ENCODE measurements at places on chromosomes 12 and 14.

DNA sequence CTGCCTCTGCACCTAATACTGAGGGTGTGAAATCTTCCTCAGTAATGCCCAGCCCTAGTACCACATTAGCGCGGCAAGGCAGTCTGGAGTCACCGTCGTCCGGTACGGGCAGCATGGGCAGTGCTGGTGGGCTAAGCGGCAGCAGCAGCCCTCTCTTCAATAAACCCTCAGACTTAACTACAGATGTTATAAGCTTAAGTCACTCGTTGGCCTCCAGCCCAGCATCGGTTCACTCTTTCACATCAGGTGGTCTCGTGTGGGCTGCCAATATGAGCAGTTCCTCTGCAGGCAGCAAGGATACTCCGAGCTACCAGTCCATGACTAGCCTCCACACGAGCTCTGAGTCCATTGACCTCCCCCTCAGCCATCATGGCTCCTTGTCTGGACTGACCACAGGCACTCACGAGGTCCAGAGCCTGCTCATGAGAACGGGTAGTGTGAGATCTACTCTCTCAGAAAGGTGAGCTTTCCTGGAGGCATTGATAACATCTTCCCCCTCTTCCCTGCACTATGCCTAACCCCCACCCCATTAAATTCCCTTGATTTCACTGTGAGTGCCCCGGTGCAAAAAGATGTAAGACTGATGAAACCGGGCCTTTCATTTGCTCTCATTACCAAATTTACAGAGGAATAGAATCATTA is 291.4 kb downstream of the NAV3 start:
- peak; percentile 54 for DNase-seq

GRCh38 chr12:114638790-114639435 is 45.1 kb downstream of the TBX3 start:
- no peak for DNase-seq

- DNase-seq, result no peak
These were observed 83.7 kb downstream of the TMEM30B start for GRCh38 chr14:61197416-61197815.

GRCh38 chr14:103206023-103206481 is 82.8 kb downstream of the TNFAIP2 start:
- no peak for DNase-seq

DNA sequence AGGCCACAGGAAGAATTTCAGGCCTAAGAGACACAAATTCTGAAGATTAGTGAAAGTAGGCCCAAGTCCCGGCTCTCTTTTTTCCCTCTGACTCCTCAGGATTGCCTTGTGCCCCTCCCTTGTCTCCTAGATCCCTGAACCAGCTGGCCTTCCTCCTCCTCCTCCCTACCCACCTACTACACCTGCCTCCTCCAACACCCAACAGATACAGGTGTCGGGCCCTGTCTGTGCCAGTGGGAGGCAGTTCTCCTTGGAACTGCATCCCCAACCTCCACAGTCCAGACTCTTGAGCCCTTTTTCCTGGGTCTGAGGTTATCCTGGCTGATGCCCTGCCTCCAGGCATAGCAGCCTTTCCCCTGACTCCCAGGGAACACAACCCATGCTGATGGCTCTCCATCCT is 1.8 kb downstream of the PPP1R1A start:
- no peak for DNase-seq

GRCh38 chr12:82912406-82912805 is 225.7 kb downstream of the TMTC2 start:
- peak; percentile 3 for DNase-seq

- DNase-seq, result no peak
These were observed 228.6 kb downstream of the MED13L start for GRCh38 chr12:116048879-116049278.

GRCh38 chr12:52354200-52354599 is 13.1 kb downstream of the KRT85 start:
- no peak for DNase-seq

- DNase-seq, result no peak
These were observed 41.7 kb upstream of the EMP1 start for GRCh38 chr12:13154831-13155230.

DNA sequence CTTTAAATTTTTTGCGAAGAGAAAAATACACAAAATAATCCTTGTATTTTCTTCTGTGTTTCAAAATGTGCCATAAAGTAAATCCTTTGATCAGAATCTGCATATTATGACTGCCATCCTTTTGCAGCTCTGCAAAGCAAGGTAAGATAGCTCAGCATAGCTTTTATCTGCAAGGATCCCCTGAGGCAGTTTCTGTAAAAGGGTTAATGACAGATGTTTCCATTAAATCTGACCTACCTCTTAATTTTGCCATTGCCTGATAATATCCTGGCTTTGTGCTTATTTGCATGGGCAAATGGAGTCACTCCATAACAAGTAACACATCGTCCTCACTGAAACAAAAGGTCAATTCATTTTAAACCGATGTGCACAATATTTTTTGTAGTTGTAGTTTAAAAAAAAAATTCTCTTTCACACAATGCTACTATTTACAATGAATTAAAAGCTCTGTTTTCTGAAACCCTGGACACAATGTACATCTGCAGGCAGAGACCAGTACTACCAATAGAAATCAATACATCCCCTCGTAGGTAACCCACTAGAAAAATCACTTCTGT is 108.5 kb upstream of the SOX5 start:
- DNase-seq, result no peak

DNA sequence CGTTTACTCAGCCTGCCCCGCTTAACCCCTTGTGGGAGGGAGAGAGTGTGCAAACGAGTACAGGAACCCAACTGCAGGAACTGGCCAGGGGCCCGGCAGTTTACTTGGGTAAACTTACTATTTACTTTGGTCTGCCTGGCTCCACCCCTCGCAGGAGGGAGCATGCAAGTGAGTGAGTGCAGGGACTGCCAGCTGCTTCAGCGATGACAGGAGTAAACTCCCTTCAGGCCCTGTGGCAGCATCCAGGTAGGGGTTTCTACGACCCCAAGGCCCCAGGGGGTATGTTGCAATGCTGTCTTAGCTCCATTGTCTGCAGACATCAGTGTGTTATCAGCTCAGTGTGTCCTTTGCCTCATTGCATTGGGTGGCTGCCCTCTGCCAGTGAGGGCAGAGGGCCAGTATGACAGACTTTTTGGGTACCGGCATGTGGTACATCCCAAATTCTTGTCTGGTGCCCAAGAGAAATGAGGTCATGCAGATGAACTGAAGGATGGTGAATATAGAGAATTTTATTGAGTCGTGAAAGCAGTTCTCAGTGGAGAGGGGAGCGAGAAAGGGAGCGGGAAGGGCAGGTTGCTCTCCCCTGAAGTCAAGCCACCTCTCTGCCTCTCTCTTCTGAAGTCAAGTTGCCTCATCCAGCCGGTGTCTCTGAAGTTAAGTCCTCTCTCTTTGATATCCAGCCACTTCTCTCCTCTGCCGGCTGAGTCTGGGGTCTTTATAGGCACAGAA is 181.8 kb downstream of the FUT8 start:
- no peak for DNase-seq

- DNase-seq, result peak; percentile 78
These were observed 118.3 kb downstream of the MED13L start for GRCh38 chr12:116159175-116159574.

DNA sequence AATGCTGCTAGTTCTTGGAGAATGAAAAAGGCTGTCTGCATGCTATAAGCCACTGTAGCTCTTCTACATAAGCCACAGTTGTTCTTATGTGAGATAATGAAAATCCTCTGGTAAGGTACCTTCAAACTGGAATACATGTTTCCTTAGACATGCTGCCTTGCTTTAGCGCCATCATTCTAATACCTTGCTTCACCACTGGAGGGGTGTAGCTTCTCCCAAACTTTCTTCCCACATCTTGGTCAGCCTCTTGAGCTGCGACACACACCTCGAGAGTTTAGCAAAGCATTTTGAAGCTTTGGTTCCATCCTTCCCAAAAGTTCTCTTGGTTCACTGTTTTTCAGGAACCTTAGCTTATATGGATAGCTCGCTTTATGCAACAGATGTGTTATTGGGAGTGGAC is 69.5 kb downstream of the NKX2-1 start:
- DNase-seq, result no peak

DNA sequence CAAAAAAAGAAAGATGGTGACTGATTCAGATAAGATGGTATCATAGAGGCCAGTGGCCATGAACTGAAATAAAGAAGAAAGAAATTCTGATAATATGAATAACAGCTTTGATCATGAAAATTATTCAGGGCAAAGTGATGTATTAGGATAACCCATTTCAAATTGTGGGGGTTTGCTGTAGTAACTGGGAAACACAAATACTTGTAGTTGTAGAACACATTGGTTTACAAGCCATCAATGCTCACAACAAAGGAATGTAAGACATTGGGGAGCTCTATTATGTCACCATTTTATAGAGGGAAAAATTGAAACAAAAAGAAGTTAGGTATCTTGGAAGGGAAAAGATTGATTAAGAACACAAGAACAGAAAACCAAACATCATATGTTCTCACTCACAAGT is 140.4 kb upstream of the FRMD6 start:
- no peak for DNase-seq

- DNase-seq, result no peak
These were observed 64.8 kb downstream of the DACT1 start for GRCh38 chr14:58702441-58703160.

DNA sequence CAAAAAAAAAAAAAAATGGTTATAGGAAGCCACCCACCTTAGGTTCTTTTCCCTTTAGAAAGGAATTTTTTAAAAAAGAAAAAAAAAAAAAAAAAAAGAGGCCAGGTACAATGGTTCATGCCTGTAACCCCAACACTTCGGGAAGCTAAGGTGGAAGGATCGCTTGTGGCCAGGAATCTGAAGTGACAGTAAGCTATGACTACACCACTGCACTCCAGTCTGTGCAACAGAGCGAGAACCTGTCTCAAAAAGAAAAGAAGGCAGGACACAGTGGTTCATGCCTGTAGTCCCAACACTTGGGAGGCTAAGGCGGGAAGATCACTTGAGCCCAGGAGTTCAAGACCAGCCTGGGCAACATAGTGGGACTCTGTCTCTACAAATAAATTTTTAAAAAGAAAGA is 36.0 kb downstream of the SPTLC2 start:
- DNase-seq, result no peak

DNA sequence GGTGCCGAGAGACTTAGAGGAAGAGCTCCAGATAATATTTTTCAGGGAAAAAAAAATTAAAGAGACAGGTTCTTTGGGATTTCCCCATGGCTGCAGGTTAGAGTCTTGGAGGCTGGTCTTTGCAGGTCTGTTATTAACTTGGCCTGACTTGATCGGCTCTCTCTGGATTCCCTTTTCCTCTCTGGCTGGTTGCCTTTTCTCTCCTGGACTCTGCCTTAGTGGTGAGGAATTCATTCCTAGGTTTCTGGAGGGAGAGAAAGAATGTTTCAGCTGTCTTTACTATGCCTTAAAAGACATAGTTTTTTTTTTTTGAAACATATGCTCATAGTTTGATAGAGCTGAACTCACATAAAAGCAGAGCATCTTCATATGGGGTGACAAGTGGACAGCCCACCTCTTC is 336.3 kb downstream of the BMP4 start:
- DNase-seq, result peak; percentile 79

DNA sequence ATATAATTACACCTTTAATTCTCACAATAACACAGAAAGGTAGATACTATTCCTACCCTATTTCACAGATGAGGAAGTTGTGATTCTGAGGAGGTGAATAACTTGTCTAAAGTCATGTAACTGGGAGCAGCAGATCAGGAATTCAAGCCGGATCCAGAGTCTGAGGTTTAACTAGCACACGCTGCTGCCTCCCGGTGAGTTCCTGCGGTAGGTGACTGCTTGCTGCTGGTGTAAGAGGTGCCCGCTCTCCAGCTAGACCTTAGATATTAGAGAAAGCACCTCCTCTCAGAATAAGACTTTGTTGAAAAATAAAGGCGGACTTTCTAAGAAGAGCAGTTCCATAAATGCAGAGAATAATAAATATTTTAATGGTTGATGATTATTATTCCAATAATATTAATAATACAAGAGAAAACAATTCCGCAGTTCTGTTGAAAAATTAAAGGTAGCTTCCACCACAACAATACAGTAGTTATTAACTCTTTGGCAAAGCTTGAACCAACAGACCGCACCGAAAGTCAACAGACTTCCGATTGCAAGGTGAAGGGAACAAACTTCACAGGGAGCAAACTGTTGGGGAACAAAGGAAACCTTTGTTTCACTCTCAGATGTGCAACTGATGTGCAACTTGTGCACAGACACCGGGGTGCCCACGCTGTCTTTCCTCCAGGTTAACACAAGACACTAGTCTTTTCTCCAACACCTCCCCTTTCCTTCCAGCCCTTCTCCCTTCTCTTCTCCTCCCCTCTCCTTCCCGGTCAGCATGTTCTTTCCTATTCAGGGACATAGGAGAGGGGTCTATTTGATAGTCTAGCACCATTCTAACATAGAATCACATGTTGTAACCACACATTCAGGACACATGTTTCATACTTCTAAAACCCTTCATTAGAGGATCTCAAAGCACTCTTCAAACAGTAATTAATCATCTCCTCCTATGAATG is 73.2 kb upstream of the EGLN3 start:
- DNase-seq, result no peak

DNA sequence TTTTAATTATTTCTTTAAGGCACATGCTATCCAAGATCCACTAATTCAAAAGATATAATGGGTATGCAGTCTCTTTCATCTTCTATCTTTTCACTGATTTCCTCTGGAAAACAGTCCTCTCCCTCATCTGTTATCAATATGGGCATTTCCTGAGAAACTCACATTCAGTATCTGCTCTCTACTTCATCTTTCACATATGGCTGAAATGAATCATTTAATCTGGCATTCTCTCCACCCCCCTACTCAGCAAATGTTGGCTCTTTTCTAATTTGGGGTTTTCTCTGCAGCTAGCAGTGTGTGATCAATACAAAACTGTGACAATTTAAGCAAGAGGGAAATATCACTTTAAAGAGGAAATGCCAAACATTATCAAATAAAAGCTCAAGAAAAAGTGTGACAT is 157.1 kb upstream of the TMTC1 start:
- no peak for DNase-seq

Measured in fibroblast of skin of scalp (primary cell).